Natural killer cell (primary cell): ENCODE measurements at places on chromosomes 13 and 19.

- H3K27ac ChIP-seq: no peak overlapping the region
- H3K27me3 ChIP-seq: no peaks in the 10 kb centered on the region
- no peaks in the 10 kb centered on the region for H3K4me1 ChIP-seq
- H3K36me3 ChIP-seq: no peaks in the 10 kb centered on the region
- H3K4me3 ChIP-seq: no peak overlapping the region
- no peak for DNase-seq
Observed at GRCh38 chr13:44304433-44304725, 69.2 kb upstream of the SERP2 start.

- H3K4me1 ChIP-seq: no peaks in the 10 kb centered on the region
- H3K36me3 ChIP-seq: no peaks in the 10 kb centered on the region
- no peaks in the 10 kb centered on the region for H3K27me3 ChIP-seq
- no peak overlapping the region for H3K27ac ChIP-seq
- no peak overlapping the region for H3K4me3 ChIP-seq
Observed at GRCh38 chr13:29886446-29886845, 36.0 kb upstream of the UBL3 start.

- H3K27ac ChIP-seq: no peak overlapping the region
- H3K4me3 ChIP-seq: no peak overlapping the region
- DNase-seq: peak; percentile 9
Observed at GRCh38 chr13:113851826-113852535, 11.9 kb downstream of the GAS6 start.

GRCh38 chr13:24875566-24875965 lies 111.6 kb downstream of the RNF17 start:
- no peaks in the 10 kb centered on the region for H3K4me1 ChIP-seq
- peaks cover 2% of the 10 kb centered on the region for H3K27me3 ChIP-seq
- DNase-seq: no peak
- no peak overlapping the region for H3K4me3 ChIP-seq
- H3K36me3 ChIP-seq: no peaks in the 10 kb centered on the region

DNA sequence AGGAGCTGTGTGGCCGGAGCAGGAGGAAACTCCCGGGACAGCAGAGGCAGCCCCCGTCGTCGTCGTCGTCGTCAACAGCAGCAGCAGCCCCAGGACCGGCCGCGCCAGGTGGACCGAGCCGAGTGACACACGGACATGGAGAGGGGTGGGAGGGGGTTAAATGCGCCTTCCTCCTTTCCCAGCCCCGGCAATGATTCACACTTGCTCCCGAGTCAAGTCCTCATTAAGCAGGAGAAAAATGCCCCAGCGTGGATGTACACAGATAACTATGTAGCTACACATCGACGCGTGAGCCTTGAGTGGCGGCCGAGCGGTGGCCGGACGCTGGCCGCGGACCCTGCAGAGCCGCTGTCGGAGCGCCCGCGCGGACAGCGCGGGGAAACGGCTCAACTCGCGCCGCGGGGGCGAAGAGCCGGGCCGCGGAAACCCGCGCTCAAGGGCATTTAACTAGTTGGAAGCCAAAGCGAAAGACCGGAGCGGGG lies 645 bp downstream of the UBL3 start:
- DNase-seq: peak; percentile 48
- H3K4me1 ChIP-seq: peaks cover 6% of the 10 kb centered on the region
- H3K4me3 ChIP-seq: peak overlapping the region; percentile 95
- no peaks in the 10 kb centered on the region for H3K36me3 ChIP-seq
- H3K27ac ChIP-seq: peak overlapping the region; percentile 99

GRCh38 chr19:21046489-21046888 lies 26.0 kb downstream of the ZNF430 start:
- H3K4me1 ChIP-seq: no peaks in the 10 kb centered on the region
- no peak overlapping the region for H3K4me3 ChIP-seq
- H3K27ac ChIP-seq: no peak overlapping the region
- DNase-seq: no peak

- H3K36me3 ChIP-seq: no peaks in the 10 kb centered on the region
- DNase-seq: no peak
- H3K27ac ChIP-seq: no peak overlapping the region
Observed at GRCh38 chr13:99819967-99820366, 151.6 kb downstream of the ZIC5 start.

- H3K27ac ChIP-seq: peak within 1 kb of the TSS; percentile 49
- peaks cover 6% of the 10 kb centered on the region for H3K27me3 ChIP-seq
- DNase-seq: peak; percentile 81
Observed at GRCh38 chr19:12801466-12802266, at the start of the genes PRDX2 and THSD8. PRDX2 (minus strand) TSS chr19:12801800; CDS start chr19:12801261, 539 bp downstream. THSD8 (plus strand) TSS chr19:12802069; CDS start chr19:12802072, 3 bp downstream.

DNA sequence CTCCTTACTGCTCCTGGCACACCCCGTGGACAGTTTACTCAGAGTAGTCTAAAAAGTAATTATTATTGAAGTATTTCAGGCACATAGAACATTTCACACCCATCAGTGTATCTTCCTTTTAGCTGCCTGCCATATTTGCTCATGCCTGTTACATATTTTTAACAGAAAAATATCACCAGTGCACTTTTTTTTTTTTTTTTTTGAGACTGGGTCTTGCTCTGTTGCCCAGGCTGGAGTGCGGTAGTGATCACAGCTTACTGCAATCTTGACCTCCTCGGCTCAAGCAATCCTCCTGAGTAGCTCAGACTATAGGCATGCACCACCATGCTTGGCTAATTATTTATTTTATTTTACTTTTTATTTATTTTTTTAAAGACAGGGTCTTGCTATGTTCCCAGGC lies 40.7 kb upstream of the GPI start:
- no peak overlapping the region for H3K27ac ChIP-seq
- H3K4me3 ChIP-seq: no peak overlapping the region
- H3K36me3 ChIP-seq: peaks cover 38% of the 10 kb centered on the region
- no peaks in the 10 kb centered on the region for H3K4me1 ChIP-seq

- no peak for DNase-seq
- no peak overlapping the region for H3K27ac ChIP-seq
- H3K4me1 ChIP-seq: peaks cover 23% of the 10 kb centered on the region
- no peaks in the 10 kb centered on the region for H3K36me3 ChIP-seq
- H3K27me3 ChIP-seq: no peaks in the 10 kb centered on the region
Observed at GRCh38 chr13:21012841-21013681, 48.3 kb downstream of the LATS2 start.
